ENCODE measurements at places on chromosomes 7 and 10.

- no peak for DNase-seq
Observed at GRCh38 chr10:70188768-70189167, 18.5 kb upstream of the SAR1A start.

DNA sequence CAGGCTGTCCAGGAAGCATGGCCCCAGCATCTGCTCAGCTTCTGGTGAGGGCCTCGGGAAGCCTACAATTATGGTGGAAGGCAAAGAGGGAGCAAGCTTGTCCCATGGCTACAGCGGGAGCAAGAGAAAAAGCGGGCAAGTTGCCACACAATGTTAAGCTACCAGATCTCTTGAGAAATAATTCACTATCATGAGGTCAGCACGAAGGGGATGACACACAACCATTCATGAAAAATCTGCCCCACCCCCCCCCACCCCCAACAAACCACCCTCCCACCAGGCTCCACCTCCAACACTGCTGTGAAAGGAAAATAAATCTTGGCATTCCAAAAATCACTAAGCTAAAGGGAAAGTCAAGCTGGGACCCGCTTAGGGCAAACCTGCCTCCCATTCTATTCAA is 545.8 kb upstream of the NRP1 start:
- DNase-seq: no peak

- DNase-seq: no peak
Observed at GRCh38 chr10:46239247-46239646, 47.5 kb upstream of the ANTXRL start.

- no peak for DNase-seq
Observed at GRCh38 chr10:17954861-17955260, 3.1 kb downstream of the SLC39A12 start.

DNA sequence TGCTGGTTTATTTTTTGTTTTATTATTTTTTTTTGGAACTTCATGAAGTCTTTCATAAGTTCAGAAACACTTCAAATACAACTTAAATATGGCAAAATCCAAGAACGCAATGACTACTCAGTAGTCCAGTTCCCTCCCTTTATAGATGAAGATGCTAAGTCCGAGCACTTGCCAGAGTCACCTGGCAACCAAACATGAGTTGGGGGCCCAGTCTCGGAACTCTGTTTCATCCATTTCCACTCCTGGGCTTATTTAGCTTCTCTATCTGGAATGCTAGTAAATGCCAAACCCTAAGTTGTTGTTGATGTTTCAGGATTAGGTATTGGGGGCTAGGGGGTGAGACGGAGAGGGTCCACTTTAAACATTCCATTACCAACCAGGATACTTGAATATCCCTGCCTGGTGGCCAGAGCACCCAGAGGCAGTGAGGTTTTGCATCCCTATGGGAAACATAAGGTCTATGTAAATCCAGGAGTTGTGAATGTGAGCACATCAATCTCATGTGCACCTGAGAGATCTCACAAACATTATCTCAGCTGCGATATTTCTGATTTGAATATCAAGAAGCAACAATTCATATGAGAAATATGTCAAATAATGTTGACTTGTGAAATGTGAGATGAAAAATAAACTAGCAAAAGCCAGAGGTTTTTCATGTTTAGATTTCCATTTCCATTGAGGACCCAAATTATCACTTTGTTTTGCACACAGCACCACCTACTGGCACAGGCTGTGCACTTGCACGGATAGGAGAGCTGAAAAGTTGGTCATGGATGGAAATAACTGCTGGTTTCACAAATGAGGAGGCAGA is 129.3 kb downstream of the PKD1L1 start:
- no peak for DNase-seq

DNA sequence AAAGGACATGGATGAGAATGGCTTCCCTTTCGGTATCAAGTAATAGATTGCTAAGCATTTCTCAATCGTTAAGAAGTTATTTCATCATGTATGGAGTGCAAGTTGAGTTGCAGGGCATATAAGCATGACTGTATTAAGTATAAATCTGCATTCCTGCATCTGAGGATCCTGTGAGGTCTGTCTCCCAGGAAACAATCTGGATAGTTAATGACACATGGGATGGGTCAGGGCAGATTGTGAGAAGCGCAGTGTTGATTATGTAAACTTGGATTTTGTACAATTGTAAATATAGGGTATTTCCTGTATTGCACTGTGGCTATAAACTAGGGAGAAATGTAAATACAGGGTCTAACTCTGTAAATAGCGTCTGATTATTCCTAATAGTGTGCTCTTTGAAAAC is 102.6 kb downstream of the PLXDC2 start:
- DNase-seq: no peak

DNA sequence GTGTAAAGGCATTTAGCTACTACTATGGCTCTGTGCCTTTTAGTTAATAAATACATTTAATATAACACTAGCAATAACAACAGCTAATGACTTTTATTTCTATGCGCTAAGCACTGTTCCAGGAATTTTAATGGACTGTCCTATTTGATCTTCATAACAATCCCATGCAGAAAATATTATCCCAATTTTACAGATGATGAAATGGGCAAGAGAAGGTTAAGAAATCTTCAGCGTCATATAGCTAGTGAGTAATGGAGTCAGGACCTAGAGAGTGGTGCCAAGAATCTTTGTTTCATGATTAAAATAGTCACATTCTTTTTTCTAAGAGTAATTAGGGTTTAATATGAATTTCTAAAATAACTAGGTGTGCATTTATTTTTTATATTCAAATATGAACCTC is 32.4 kb downstream of the ACTA2 start:
- DNase-seq: no peak

All from stimulated activated CD8-positive, alpha-beta memory T cell treated with anti-CD3 and anti-CD28 coated beads, Interleukin-7, amount 100 ng/mL, for 1 hour (primary cell).